Left lobe of liver (tissue), 2 donors: ENCODE measurements at places on chromosomes 5 and 9. TPM values are rescaled to one million over a fixed set of nuclear protein-coding genes. Genes with fewer than 3 reads are reported as not detected.

GRCh38 chr5:134466241-134467069 lies 54.8 kb upstream of the CDKN2AIPNL start:
- peak; percentile 100 for DNase-seq

GRCh38 chr9:109052416-109052815 lies 39.1 kb upstream of the CTNNAL1 start:
- no peak for DNase-seq

The FAM200C gene
- total RNA-seq: 1.2 TPM

- no peak for DNase-seq
Measured at GRCh38 chr9:3517377-3518048, 8.3 kb downstream of the RFX3 start.

GRCh38 chr5:66851306-66851705 lies 255.1 kb downstream of the MAST4 start:
- no peak for DNase-seq

DNA sequence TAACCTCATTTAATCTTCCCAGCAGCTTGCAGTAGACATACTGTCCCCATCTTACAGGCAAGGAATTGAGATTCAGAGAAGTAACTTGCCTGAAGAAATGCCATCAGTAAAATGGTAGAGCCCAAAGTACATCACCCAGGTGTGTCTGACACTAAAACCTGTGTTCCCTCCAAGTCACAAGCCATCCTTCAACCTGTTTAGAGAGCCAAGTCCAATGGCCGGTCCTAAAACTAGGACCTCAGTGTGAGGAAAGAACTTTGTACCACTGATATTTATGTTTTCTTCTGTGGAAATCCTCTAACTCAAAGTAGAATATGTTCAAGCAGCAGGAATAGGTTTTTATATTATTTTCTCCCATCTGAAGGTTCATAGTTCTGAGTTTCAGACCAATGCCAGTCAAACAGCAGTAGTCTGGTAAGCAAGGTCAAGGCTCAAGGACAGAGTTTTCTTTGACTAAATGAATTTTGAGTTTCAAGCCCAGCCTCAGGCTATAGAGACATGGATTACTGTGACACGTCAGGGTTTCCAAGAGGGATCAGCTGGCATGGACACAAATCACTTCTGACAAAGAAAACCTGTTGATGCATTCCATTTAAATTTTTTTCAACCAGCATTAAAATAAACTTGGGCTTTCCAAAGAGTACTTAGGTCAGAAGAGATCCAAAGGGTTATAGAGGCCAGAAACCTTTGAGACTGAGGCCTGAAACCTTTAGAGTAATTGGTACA lies 80.9 kb upstream of the PLPP6 start:
- DNase-seq: no peak
